ENCODE measurements at places on chromosomes 7 and 10.

GRCh38 chr7:31071645-31072029 is 19.5 kb downstream of the ADCYAP1R1 start:
- no peak for DNase-seq

DNA sequence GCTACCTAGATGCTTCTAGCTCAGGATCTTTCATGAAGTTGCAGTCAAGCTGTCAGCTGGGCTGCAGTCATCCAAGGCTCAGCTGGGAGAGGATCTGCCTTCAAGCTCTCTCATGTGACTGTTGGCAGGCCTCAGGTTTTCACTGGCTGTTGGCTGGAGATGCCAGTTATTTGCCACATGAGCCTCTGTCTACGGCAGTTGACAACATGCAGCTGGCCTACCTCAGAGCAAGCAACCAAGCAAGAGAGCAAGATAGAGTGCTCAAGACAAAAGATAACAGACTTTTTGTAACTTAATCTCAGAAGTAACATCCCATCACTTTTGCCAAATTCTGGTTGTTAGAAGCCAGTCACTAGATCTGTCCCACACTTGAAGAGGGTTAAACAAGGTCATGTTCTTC is 125.8 kb downstream of the TPST1 start:
- DNase-seq, result no peak

DNA sequence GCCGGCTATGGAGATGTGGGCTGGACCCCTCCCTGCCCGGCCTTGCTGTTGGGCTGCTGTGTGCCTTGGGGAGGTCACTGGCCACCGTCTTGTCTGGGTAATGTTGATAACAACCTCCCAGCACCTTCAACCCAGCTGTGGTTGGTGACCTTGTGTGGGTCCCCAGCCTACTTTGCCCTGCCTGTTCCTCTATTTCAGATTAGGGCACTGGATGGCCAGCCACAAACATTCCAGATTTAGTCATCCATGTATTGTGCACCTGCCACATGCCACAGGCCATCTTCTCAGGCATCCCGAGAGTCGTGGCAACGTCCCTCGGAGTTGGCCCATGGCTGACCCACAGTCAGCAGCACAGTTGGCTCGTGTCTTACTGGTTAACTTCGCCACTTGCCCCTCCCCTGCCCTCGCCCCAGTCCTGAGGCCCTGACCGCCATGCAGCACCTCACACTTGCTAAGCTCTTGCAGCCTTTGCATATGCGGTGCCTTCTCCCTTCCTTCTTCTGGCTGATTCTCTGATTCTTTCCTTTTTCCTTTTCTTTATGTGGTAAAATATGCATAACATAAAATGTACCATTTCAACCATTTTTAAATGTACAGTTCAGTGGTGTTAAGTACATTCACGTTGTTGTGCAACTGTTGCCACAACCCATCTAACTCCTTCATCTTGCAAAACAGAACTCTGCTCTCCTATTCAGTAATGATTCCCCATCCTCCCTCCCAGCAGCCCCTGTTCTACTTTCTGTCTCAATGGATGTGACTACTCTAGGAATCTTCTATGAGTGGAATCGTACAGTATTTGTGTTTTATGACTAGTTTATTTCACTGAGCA is 60.6 kb downstream of the PRF1 start:
- no peak for DNase-seq

DNA sequence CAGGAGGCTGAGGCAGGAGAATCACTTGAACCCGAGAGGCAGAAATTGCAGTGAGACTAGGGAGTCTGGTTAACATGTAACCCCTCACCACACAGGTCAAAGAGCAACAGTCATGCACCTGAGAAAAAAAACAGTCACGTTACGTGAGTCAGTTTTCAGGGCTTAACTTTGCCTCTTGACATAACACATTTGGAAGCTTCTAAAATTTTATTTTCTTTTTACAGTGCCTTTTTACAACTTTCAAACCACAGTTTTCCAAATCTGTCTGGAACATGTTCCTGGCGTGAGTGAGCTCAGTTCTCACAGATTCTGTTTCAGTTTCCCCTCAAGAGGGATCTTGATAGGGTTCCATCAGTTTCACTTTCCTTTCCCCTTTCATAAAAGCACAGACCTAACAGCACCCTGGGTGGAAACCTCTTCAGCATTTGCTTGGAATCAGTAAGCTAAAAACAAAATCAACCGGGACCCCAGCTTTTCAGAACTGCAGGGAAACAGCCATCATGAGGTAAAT is 4.4 kb downstream of the IFIT3 start:
- no peak for DNase-seq

All from hippocampal formation (tissue), 2 donors.